ENCODE measurements at places on chromosomes 4 and X.

GRCh38 chrX:70260104-70260503 is at the start of gene P2RY4:
TSS of gene P2RY4 (minus strand) at chrX:70260204. CDS start at chrX:70259624, 580 bp downstream.
- ATAC-seq, result no peak

- ATAC-seq, result no peak
These were observed 427 bp downstream of the LAMTOR3 start for GRCh38 chr4:99893839-99894160.

DNA sequence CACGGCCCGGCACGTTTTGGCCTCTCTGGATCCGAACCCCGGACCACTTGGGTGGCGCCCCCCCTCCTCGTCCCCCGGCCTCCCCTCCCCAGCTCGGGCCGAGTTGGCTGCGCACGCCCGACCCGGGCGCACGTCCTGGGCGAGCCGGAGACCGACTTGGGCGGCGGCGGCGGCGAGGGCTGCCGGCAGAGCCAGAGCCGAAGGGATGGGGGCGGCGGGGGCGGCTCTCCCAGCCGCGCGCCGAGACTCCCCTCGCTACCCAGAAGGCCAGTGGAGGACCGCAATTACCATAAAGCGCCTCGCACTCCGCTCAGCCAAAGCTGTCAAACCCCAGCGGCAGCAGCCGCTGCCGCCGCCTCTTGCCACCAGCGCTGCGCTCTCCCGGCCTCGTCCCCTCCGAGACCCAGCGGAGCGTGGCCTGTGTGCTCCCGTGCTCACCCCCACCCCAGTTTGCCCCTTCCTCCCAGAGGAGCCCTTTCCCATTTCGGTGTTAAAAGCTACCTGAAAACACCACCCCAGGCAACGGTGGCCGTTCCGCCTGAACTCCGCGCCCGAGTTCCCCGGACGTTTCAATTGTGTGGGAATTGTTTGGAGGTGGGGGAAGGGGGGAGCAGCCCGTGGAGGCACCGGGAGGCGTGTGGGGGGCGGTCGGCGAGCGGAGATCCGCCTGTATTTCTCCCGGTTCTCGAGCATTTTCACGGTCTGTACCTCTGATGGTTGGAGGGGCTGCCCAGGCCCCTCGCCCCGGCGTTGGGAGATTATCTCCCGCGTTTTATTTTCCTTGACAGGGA is 701 bp upstream of the BCOR start:
- ATAC-seq, result peak; percentile 22

DNA sequence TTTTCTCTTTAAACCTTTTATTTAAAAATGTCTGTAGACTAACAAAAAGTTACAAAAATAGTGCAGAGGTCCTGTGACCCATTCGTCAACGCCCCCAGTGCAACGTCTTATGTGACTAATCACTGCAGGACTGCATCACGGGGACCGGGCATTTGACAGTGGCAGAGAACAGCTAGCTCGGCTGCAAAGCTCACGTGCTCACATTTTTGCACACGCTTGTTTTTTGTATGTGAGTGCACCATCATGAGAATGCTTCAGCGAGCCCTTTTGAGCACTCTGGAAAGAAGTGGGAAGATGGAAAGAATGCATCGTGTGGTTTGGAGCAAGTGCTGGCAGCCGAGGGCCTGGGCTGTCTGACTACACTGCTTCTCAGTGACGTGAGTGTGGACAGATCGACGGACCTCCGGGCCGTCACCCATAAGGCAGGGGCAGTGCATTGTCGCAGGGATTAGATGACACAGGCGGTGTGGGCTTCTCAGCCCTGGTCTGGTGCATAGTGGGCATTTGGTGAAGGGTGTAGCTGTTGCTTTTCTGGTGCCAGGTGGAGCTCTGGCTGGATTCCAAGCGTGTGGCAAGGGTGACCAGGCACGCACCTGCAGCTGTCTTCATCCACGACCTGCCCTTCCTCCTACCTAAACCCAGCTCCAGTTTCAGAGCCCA is 17.7 kb downstream of the SPON2 start:
- no peak for ATAC-seq

DNA sequence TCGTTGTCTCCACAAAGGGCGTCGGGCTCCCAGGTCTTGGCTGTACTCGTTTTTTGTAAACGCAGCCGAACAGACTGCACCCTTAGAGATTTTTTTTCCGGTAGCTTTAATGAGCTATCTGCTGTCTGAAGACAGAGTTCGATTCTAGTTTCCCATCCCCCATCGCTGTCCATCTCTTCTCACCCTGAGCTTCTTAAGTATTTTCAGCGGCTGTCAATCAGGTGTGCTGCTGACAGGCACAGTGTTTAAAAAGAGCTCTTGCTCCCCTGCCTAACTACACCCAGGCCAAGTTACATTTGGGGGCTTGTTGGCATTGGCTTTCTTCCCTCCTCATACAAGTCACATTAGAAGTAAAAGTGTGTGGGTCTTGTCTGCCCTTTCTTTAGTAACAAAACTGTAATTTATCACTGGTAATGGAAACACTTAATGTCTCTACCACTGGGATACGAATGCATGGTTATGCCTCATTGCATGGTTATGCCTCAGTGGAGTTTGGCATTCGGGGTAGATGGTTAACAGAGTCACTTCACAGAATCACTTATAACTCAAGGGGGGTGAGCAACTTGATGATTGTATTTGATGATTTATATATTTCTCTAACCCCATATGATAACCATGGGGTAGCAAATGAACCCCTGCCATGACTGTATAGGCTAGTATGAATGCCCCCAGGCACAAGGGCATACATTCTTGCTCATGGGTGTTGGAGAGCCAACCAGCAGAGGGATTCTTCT is 1.4 kb upstream of the ARHGAP6 start:
- ATAC-seq, result no peak

GRCh38 chr4:155187989-155188388 is 20.4 kb upstream of the NPY2R start:
- ATAC-seq, result no peak

GRCh38 chr4:179569549-179569948 is 2127.3 kb upstream of the AGA start:
- ATAC-seq, result no peak

- ATAC-seq, result no peak
These were observed 14.8 kb upstream of the BBS7 start for GRCh38 chr4:121885115-121885514.

DNA sequence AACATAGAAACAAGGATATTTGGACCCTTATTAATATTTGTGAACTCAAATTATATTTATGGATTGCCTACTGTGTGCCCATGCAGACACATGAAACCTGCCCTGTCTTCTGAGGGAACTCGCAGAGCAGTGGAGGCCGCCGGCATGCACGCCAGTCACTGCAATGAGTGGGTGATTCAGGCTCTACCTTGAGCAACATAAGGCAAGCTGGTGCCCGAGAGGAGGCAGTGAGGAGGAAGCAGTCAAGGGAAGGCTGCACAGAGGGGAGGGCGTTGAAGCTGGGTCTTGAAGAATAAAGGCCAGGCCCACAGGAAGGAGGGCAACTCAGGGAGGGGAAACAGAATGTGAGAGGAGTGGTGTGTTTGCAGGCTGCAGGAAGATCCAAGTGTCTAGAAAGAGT is 52.8 kb downstream of the PPEF2 start:
- no peak for ATAC-seq

GRCh38 chr4:20621476-20621875 is 78.8 kb upstream of the PACRGL start:
- ATAC-seq, result no peak

- ATAC-seq, result no peak
These were observed 20.1 kb downstream of the EIF4E start for GRCh38 chr4:98908703-98909262.

GRCh38 chr4:36337665-36338185 is 56.3 kb downstream of the DTHD1 start:
- ATAC-seq, result no peak

- ATAC-seq, result no peak
These were observed 22.7 kb downstream of the JAKMIP1 start for GRCh38 chr4:6177587-6178197.

GRCh38 chr4:166019441-166020220 is 146.6 kb downstream of the TLL1 start:
- ATAC-seq, result no peak

- no peak for ATAC-seq
These were observed 290.8 kb downstream of the TENM3 start for GRCh38 chr4:182533964-182534363.

DNA sequence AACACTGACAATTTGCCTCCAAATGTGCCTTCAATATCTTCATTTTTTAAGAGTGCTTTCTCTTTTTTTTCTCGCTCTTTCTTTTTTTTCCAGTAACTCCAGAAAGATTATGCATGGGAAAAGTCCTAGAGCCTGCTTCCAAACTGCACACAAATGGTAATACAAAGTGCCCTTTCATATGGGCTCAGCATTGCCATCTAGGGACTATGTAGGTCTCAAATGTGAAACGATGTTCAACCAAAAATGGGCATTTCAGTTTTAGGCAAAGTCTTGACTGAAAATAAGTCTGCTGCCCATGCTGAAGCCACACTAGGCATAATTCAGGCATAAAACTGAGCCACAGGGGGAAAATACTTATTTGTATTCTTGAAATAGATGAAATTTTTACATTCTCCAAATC is 65.6 kb downstream of the SYNPO2 start:
- ATAC-seq, result no peak

- no peak for ATAC-seq
These were observed 11.2 kb upstream of the KDR start for GRCh38 chr4:55136634-55137033.

DNA sequence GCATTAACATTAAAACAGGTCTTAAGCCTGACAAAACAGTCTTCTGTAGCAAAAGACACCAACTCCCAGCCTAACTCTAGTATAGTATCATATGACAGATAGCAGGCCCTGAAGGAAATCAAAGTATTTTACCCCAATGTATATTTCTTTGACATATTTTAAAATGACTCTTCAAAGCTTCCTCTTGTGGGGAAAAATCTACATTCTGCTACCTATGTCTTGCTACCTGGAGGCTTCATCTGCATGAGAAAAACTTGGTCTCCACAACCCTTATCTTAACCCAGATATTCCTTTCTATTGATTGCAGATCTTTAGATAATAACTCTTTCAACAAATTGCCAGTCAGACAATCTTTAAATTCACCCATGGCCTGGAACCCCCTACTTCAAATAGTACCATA is 1620.4 kb downstream of the PCDH7 start:
- ATAC-seq, result no peak

DNA sequence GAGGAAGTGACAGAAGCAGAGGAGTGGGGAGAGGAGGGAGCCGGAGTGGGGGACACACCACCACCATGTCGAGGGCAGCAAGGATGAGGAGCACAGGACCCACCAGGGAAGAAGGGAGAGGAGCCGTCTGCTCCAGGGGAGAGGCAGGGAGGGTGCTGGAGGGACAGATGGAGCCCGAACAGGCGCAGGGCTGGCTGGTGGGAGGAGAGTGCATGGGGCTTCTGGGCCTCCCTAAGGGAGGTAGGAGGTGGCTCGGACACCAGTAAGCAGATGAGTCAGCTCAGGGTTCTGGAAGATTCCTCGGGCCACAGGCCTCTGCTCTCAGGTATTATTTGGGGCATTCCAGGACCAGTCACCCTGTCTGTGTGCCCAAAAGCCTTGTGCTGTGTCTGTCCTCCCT is 29.8 kb downstream of the ATP2B3 start:
- ATAC-seq, result no peak

DNA sequence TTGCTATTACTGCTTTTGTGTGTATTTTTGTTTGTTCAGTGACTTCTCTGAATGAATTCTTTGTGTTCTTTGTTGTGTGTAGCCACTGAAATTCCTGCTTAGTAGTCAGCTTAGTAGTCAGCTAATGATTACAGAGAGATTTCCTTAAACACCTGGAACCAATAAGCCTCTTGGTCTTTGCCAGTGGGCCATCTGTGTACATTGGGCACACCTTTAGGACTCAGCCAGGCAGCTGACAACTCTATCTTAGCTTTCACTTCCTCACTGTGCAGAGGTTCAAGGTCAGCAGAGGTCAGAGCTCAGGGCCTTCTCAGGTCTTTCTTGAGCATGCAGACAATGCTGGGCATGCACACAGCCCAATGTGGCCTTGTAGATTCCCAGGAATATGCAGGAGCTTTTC is 59.3 kb downstream of the RWDD4 start:
- no peak for ATAC-seq

DNA sequence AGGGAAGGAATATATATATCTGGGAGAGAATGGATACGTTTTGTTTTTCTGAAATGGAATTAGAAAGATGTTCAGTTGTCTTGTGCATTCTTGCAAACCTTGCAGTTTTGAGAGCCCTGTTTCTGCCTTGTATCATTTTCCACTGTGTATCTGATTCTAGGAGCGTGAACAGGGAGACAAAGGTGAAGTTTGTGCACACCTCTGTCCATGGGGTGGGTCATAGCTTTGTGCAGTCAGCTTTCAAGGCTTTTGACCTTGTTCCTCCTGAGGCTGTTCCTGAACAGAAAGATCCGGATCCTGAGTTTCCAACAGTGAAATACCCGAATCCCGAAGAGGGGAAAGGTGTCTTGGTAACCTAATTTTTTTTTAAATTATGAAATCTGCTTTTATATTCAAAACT is 17.7 kb downstream of the PGM2 start:
- no peak for ATAC-seq

GRCh38 chr4:57109847-57110639 is at the start of gene IGFBP7:
TSS of gene IGFBP7 (minus strand) at chr4:57110385. CDS start at chr4:57110351, 34 bp downstream.
- peak; percentile 23 for ATAC-seq

DNA sequence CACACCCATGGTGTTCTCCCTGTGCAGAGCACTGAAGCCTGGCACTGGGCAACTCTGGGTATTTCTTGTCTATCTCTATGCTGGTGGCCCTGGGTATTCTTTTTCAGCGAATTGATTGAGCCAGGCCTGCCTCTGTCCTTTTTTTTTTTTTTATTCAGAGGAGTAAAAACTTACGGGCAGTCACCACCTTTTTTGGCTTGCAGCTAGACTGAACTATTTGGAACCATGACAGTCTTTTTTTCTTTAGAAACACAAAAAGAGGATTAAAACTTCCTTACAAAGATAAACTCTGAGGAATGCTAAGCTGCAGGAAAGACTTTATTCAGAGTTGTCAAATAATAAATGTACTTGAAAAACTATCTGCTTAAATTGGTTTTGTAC is 119.2 kb upstream of the STIM2 start:
- ATAC-seq, result no peak

GRCh38 chr4:20297783-20298182 is 46.1 kb downstream of the SLIT2 start:
- no peak for ATAC-seq

DNA sequence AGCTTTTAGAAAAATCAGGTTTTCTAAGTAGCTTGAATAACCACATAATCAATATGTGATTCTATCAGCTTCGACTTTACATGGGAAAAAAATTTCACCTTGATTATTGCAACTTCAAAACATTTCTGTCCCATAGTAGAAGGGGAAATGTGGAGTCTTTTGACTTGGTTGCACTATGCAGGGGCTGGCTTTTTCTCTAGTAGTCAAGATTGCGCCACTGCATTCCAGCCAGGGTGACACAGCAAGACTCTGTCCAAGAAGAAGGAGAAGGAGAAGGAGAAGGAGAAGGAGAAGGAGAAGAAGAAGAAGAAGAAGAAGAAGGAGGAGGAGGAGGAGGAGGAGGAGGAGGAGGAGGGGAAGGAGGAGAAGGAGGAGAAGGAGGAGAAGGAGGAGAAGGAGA is 84.9 kb downstream of the MAML3 start:
- no peak for ATAC-seq

All from activated CD4-positive, CD25-positive, alpha-beta regulatory T cell treated with anti-CD3 and anti-CD28 coated beads, Interleukin-2, amount 50 U/mL, for 24 hours (primary cell).